Tibial nerve (tissue), 4 donors: ENCODE measurements at places on chromosomes 3 and 15. TPM values are rescaled to one million over a fixed set of nuclear protein-coding genes. Genes with fewer than 3 reads are reported as not detected.

DNA sequence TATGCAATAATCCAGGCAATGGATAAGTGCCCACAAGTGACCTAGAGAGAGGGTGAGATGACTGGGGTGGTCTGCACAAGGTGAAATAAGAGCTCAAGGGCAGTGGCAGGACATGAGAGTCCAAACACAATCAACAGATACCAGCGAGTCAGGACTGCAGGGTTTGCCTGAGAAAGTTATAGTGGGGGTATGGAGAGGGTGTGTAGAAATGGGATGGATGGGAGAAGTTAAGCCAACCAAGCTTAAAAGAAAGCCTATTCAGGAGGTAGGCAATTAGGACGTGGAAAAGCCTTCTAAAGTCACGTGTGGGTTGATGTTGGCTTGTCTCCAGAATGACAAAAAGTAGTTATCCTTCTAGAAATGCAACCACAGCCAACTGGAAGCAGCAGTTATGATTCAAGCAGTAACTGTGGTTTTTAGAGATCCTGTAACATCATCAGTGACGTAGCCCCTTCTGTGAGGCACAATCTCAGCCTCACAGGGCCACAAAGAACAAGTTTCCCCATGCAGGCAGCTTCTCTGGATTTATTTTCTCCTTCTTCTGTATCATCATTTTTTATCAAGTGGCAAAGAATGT is 56.1 kb downstream of the FAM174B start:
- H3K27me3 ChIP-seq: no peaks in the 10 kb centered on the region
- no peak overlapping the region for H3K4me3 ChIP-seq
- no peak overlapping the region for H3K27ac ChIP-seq
- H3K36me3 ChIP-seq: no peaks in the 10 kb centered on the region

- no peak overlapping the region for H3K27ac ChIP-seq
- H3K36me3 ChIP-seq: no peaks in the 10 kb centered on the region
- DNase-seq: no peak
- no peaks in the 10 kb centered on the region for H3K27me3 ChIP-seq
- H3K4me3 ChIP-seq: no peak overlapping the region
- no peaks in the 10 kb centered on the region for H3K4me1 ChIP-seq
Observed at GRCh38 chr15:91981821-91982800, 128.6 kb downstream of the SLCO3A1 start.

GRCh38 chr15:63052077-63052841 is 9.7 kb downstream of the TPM1 start:
- no peak for DNase-seq
- H3K4me1 ChIP-seq: peaks cover 53% of the 10 kb centered on the region
- H3K27ac ChIP-seq: peak overlapping the region; percentile 88
- H3K36me3 ChIP-seq: no peaks in the 10 kb centered on the region
- H3K4me3 ChIP-seq: no peak overlapping the region

The HERC2 gene
- 94.5 TPM for total RNA-seq

The ZIC1 gene
- not detected for total RNA-seq

The C3orf20 gene
- not detected for total RNA-seq

The GP9 gene
- total RNA-seq: not detected

The CPNE4 gene
- not detected for total RNA-seq

The DUOXA2 gene
- not detected for total RNA-seq
